ENCODE measurements at places on chromosomes 13 and 19. TPM values are rescaled to one million over a fixed set of nuclear protein-coding genes. Genes with fewer than 3 reads are reported as not detected.

The ZNF793 gene
- 1.6 TPM for total RNA-seq

DNA sequence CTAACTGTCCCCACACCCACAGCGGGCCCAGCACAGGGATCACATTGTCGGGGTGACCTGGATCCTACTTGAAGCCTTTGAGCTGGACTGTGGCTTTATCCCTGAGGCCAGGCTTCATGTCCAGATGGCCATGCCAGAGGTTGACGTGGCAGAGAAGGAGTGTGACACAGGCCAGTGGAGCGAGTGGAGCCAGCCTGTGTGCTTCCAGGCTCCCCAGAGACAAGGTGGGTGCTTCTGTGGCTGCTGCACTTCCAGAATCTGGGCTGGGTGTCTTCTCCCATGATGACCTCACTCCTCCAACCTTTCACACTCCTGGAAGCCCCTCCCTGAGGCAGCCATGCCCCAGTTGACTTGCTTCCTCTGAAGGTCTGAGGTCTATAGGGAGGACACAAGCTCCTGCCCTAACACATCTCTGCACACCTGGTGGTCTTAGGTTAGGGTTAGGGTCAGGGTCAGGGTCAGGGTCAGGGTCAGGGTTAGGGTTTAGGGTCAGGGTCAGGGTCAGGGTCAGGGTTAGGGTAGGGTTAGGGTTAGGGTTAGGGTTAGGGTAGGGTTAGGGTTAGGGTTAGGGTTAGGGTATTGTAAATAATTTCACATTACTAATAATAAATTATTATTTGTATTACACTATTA is 13.1 kb upstream of the MZF1 start:
- no peaks in the 10 kb centered on the region for H3K4me1 ChIP-seq
- no peaks in the 10 kb centered on the region for H3K27me3 ChIP-seq
- DNase-seq = no peak

DNA sequence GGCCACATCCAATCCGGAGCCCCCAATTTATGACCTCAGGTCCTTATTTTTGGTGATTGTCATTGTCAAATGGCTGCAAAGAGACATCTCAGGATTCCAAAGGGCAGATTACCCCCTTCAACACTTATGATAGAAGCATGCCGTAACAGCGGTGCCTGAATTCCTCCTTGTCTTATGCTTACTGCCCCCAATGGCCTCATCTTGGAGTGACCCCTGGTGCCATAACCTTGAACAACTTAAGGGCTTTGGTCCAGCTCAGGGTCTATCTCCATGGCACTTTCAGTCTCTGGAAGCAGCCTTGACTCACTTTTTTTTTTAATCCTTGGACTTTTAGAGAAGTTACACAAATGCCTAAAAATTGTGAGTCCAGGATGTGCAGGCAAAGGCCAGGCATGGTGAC is 171.6 kb upstream of the ZNF507 start:
- H3K4me1 ChIP-seq = no peaks in the 10 kb centered on the region
- no peak overlapping the region for H3K27ac ChIP-seq
- H3K4me3 ChIP-seq = no peak overlapping the region
- H3K27me3 ChIP-seq = no peaks in the 10 kb centered on the region
- DNase-seq = peak; percentile 0

DNA sequence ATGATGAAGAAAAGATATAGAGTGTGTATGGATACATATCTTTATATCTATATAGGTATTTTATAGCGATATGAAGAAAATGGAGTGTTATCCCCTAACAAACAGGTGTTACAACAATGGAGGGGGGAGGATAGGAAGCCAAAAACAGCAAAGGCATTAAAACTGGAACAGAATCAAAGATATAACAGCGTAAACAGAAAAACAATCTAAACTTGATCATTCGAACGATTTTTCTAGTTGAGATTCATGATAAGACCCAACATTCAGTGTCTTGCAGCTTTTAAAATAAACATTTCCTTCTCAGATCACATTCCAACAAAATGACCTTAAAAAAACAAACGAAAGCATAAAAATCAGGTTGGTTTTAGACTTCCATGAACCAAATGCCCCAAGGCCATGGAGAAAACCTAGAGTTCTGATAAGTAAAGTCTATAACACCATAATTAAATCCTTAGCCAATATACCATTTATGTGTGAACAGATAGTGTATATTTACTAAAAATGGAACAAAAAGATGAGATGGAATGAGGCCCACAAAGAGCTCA is 55.7 kb downstream of the CAB39L start:
- H3K4me3 ChIP-seq = no peak overlapping the region
- no peaks in the 10 kb centered on the region for H3K4me1 ChIP-seq
- no peaks in the 10 kb centered on the region for H3K36me3 ChIP-seq

The SHISA7 gene
- total RNA-seq = not detected

- H3K27me3 ChIP-seq = no peaks in the 10 kb centered on the region
- no peaks in the 10 kb centered on the region for H3K4me1 ChIP-seq
- no peak overlapping the region for H3K4me3 ChIP-seq
- peaks cover 12% of the 10 kb centered on the region for H3K36me3 ChIP-seq
- no peak for DNase-seq
- no peak overlapping the region for H3K27ac ChIP-seq
Measured at GRCh38 chr19:10363789-10364281, 16.5 kb downstream of the TYK2 start.

DNA sequence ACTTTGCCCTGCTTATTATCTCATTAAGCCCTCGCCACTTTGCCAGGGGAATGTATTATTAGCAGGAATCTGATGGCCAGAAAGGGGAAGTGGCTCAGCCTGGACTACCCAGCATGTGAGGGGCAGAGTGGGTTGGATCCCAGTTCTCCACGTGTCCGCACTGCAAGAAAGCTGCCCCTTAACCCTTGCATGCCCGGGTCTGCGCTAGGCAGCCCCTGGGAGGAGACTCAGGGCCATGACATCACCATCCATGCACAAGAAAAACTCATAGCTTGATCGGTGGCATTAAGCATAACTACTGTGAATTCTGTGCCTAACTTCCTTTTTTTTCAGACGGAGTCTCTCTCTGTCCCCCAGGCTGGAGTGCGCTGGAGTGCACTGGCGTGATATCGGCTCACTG is 8.9 kb downstream of the CACNG8 start:
- no peak overlapping the region for H3K27ac ChIP-seq
- H3K27me3 ChIP-seq = no peaks in the 10 kb centered on the region
- H3K36me3 ChIP-seq = no peaks in the 10 kb centered on the region
- H3K4me1 ChIP-seq = no peaks in the 10 kb centered on the region

GRCh38 chr13:113209336-113209758 is at the start of gene CUL4A:
TSS of gene CUL4A (plus strand) at chr13:113209613. CDS start at chr13:113209628, 15 bp downstream.
- H3K4me1 ChIP-seq = peaks cover 5% of the 10 kb centered on the region
- peak within 1 kb of the TSS; percentile 81 for H3K4me3 ChIP-seq
- H3K27me3 ChIP-seq = no peaks in the 10 kb centered on the region
- DNase-seq = peak; percentile 88
- no peaks in the 10 kb centered on the region for H3K36me3 ChIP-seq

GRCh38 chr13:51714663-51715168 is 89.2 kb downstream of the DHRS12 start:
- no peaks in the 10 kb centered on the region for H3K27me3 ChIP-seq
- no peak overlapping the region for H3K4me3 ChIP-seq
- no peaks in the 10 kb centered on the region for H3K36me3 ChIP-seq
- no peak overlapping the region for H3K27ac ChIP-seq
- DNase-seq = no peak

- no peaks in the 10 kb centered on the region for H3K4me1 ChIP-seq
- DNase-seq = no peak
- no peaks in the 10 kb centered on the region for H3K36me3 ChIP-seq
- H3K27me3 ChIP-seq = no peaks in the 10 kb centered on the region
- H3K4me3 ChIP-seq = no peak overlapping the region
- H3K27ac ChIP-seq = no peak overlapping the region
Measured at GRCh38 chr13:31000889-31001288, 68.4 kb downstream of the TEX26 start.

DNA sequence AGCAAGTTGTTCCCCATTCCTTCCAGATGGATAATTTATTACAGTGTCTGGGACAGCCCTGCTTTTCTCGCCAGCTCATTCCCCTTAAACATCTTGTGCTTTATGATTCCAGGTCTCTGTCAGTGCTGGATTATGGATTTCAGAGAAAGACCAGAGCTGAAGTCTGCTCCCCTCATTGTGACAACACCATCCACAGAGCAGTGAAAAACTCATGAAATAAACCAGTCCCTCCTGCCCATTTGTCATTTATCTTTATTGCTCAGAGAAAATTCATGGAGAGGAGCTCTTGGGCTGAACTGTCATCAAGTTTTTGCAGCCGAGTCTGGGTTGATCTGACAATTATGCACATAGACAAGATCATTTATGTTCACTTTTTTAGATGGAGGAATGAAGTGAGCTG is 92.7 kb upstream of the GPR12 start:
- no peaks in the 10 kb centered on the region for H3K4me1 ChIP-seq
- no peak for DNase-seq
- H3K27me3 ChIP-seq = no peaks in the 10 kb centered on the region
- H3K4me3 ChIP-seq = no peak overlapping the region
- H3K36me3 ChIP-seq = no peaks in the 10 kb centered on the region

DNA sequence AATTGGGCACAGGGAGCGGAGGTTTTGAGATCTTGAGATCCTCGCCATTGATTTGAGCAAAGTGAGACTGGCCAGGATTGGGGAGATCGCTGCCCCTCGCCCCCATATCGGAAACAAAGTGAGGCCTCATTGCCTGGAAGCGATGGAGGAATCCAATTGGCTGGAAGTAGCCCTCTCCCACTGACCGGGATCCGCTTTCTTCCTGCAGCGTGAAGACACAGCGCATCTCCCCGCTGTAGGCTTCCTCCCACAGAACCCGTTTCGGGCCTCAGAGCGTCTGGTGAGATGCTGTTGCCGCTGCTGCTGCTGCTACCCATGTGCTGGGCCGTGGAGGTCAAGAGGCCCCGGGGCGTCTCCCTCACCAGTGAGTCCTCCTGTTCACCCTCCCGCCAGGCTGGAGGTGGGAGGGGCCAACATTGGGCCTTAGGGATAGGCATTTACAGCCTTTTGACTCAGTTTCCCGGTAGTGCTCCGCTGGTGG is 438 bp downstream of the PRKCSH start:
- H3K4me3 ChIP-seq = peak overlapping the region; percentile 45
- peaks cover 6% of the 10 kb centered on the region for H3K4me1 ChIP-seq
- no peaks in the 10 kb centered on the region for H3K36me3 ChIP-seq
- no peaks in the 10 kb centered on the region for H3K27me3 ChIP-seq
- H3K27ac ChIP-seq = peak overlapping the region; percentile 56
- DNase-seq = peak; percentile 53

GRCh38 chr13:113666951-113667701 is at the start of gene GRK1:
TSS of gene GRK1 (plus strand) at chr13:113667219. CDS start at chr13:113667387, 168 bp downstream.
- no peaks in the 10 kb centered on the region for H3K36me3 ChIP-seq
- DNase-seq = no peak
- no peak within 1 kb of the TSS for H3K27ac ChIP-seq

GRCh38 chr19:16676101-16676798 is 15.3 kb downstream of the TMEM38A start:
- DNase-seq = no peak
- no peak overlapping the region for H3K4me3 ChIP-seq
- H3K36me3 ChIP-seq = peaks cover 3% of the 10 kb centered on the region
- H3K27ac ChIP-seq = no peak overlapping the region
- H3K27me3 ChIP-seq = no peaks in the 10 kb centered on the region

The MBD3L3 gene
- not detected for total RNA-seq

The ZNF491 gene
- 1.9 TPM for total RNA-seq

DNA sequence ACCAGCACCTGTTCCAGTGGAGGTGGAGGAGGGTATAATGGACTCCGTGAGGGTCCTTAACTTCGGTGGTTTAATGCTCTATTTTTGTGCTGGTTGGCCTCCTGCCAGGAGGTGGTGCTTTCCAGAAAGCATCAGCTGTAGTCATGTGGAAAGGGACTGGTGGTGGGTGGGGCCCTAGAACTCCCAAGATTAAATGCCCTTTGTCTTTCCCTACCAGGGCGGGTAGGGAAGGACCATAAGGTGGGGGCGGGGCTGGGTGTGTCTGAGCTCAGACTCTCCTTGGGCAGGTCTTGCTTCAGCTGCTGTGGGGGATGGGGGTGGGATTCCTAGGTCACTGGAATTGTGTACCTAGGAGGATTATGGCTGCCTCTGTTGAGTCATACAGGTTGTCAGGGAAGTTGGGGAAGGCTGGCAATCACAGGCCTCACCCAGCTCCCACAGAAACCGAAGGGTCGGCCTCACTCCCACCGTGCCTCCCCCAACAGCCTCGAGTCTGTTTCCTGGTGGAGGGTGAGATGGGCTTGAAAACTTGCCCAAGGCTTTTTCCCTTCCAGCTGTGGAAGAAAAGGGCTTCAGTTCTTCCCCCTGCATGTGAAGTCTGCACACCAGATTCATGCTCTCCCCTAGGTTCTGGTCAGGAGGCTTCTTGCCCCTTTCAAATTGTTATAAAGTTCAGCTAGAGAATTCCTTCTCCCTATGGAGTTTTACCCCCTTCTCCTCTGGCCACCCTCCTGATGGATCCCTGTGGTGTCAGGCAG is 60.3 kb upstream of the CLDN10 start:
- peak; percentile 95 for DNase-seq
- peak overlapping the region; percentile 9 for H3K27ac ChIP-seq
- no peak overlapping the region for H3K4me3 ChIP-seq
- no peaks in the 10 kb centered on the region for H3K27me3 ChIP-seq

GRCh38 chr13:97189928-97190327 is 32.2 kb upstream of the MBNL2 start:
- no peaks in the 10 kb centered on the region for H3K27me3 ChIP-seq
- H3K27ac ChIP-seq = no peak overlapping the region
- DNase-seq = no peak

The ATP8A2 gene
- total RNA-seq = 0.10 TPM

DNA sequence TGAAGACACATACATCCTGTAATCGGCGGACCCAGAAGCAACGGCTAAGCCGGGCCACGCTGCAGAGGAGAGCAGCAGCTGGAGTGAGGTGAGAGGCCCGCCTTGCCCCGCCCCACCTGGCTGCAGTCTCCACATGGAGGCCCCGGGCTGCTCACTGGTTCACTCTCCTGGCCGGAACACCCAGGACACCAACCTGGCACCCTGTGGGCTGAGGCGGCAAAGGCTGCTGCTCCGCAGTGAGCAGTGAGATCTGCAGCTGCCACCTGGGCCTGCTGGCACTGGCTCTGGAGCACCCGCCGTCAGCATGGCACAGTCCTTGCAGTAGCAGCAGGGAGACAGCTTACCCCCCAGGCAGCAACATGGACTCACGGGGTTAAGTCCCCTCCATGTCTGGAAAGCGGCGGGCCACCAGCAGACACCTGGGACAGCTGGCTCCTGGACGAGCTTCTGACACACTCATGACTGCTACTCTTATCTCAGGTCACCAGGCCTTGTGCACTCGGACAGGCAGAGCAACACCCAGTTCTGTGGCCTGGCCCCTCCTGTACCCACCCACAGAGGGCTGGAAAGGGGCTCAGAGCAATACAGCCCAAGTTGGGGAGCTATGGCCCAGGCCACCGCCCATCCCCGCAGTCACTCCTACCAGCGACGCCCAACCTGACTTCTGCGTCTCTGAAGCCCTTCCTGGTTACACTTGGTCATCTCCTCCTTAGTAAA is 13.2 kb upstream of the KPTN start:
- H3K4me1 ChIP-seq = no peaks in the 10 kb centered on the region
- no peak for DNase-seq
- H3K36me3 ChIP-seq = peaks cover 5% of the 10 kb centered on the region
- no peaks in the 10 kb centered on the region for H3K27me3 ChIP-seq

- H3K27me3 ChIP-seq = no peaks in the 10 kb centered on the region
- H3K27ac ChIP-seq = no peak overlapping the region
- H3K4me3 ChIP-seq = no peak overlapping the region
Measured at GRCh38 chr19:1609103-1609396, 3.8 kb upstream of the UQCR11 start.

The C19orf85 gene
- not detected for total RNA-seq

- no peaks in the 10 kb centered on the region for H3K27me3 ChIP-seq
- H3K4me1 ChIP-seq = peaks cover 6% of the 10 kb centered on the region
- no peaks in the 10 kb centered on the region for H3K36me3 ChIP-seq
- H3K27ac ChIP-seq = peak overlapping the region; percentile 60
- peak; percentile 51 for DNase-seq
Measured at GRCh38 chr19:11338569-11339253, 746 bp downstream of the RAB3D start.

GRCh38 chr19:16442386-16443276 is 29.1 kb downstream of the EPS15L1 start:
- peak overlapping the region; percentile 47 for H3K27ac ChIP-seq
- H3K27me3 ChIP-seq = no peaks in the 10 kb centered on the region
- no peak overlapping the region for H3K4me3 ChIP-seq
- H3K36me3 ChIP-seq = no peaks in the 10 kb centered on the region

The KLK10 gene
- 1.1 TPM for total RNA-seq
